Islet precursor cell (in vitro differentiated cells): ENCODE measurements at places on chromosomes 5 and 9.

GRCh38 chr5:32004404-32004803 lies 169.7 kb downstream of the GOLPH3 start:
- no peak for DNase-seq

DNA sequence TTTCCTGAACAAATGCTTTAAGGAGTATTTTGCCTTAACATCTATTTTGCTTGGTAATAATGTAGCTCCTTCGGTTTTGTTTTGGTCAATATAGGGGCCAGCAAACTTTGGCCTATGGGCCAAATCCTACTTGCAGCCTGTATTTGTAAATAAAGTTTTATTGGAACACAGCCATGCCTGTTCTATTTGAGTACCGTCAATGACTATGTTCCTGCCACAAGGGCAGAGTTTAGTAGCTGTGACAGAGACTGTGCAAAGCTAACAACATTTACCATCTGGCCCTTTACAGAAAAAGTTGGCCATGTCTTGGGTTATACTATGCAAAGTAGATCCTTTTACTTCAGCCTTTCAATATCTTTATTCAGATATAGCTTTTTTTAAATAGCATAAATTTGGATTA lies 113.4 kb downstream of the NR3C1 start:
- no peak for DNase-seq

DNA sequence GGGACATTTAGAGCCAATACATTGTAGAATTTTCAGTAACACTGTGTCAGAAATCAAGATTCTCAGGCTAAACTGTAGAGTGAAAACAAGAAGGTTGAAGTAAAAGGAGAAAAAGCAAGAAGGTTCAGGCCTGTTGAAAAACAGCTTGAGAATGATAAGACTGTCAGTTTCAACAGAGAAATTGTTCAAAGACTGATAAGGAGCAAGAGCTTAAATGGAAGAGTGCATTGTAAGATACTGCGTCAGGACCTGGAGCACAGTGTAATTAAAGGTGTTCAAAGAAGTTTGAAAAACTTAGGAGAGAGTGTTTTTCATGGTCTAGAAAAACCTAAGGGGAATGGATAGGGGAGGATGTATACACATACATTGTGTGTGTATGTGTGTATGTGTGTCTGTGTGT lies 408.3 kb downstream of the KDM4C start:
- no peak for DNase-seq

DNA sequence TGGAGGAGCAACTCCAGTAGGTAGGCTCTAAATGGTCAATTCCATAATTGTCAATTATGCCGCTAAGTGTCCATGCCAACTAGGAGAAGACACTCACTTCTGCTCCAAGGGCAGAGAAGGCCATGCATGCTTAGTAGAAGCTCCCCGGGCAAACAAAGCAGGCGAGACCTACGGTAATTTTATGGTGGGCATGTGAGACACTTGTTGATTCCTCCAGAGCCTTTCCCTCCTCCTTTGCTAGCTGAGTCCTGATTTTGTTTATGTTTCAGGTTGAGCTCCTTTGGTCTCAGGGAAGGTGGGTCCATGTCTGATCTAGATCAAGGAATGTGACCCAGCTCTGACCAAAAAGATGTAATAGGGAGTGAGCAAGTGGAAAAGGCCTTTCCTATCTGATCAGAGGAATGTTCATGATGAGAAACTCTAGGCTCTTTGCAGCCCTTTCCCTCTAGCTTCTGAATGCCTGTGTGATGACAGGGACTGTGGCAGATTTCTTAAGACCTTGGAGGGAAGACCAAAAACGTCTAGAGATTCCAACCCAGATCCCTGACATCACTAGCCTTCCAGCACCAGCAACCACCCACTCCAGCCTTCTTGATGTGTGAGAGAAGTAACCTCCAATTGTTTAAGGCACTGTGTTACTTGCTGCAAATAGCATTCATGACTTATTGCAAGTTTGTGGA lies 7.7 kb upstream of the CPEB4 start:
- DNase-seq: peak; percentile 85

DNA sequence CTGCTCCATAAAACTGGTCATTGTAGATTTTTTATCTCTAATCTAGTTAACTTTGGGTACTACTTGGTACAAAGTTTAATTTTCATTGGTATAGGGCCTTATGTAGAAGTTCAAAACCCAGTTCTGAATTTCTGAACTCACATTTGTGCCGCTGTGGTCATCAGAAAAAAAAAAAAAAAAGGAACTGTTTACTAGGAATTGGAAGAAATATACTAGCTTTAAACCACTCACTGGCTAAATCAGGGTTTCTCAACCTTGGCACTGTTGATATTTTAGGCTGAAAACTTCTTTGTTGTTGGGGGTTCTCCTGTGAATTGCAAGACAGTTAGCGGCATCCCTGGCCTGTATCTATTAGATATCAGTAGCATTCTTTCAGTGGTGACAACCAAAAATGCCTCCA lies 4.1 kb upstream of the ZFYVE16 start:
- no peak for DNase-seq

DNA sequence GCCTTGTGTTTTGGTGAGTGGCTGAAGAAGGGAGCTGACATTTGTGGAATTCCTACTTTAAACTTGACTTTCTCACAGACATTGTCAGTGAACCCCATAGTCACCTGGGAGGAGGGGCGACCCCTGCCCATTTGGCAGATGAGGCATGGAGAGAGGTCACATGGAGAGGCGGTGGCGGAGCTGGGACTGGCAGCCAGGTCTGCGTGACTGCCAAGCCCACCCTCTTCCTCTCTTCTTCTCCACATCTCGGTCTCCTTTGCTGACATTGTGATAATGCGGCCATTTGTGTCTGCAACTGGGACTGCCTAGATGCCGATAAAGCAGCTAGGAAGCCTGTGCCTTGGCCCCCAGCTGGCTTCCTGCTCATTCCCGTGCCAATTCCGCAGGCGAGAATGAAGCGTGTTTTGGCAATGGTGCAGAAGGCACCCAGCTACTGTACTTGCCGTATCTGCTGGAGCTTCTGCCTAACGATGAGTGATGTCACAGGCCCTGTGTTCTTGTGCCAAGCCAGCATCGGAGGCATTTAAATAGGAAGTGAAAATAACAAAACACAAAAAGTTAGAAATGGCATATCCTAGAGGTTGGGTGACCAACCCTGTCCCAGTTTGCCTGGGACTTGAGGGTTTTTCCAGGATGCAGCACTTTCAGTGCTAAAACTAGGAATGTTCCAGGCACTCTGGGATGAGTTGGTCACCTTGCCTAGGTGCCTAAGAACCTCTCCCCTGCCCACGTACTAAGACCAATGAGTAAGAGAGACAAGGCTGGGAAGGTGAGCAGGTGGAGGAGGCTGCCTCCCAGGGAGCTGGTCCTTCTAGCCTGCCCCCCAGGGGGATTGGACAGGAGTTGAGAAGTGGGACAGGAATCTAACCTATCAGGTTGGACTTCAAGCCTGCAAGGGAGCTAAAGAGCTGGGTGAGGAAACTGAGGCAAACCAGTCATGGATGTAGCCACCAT lies 23.6 kb downstream of the OLFML2A start:
- no peak for DNase-seq

DNA sequence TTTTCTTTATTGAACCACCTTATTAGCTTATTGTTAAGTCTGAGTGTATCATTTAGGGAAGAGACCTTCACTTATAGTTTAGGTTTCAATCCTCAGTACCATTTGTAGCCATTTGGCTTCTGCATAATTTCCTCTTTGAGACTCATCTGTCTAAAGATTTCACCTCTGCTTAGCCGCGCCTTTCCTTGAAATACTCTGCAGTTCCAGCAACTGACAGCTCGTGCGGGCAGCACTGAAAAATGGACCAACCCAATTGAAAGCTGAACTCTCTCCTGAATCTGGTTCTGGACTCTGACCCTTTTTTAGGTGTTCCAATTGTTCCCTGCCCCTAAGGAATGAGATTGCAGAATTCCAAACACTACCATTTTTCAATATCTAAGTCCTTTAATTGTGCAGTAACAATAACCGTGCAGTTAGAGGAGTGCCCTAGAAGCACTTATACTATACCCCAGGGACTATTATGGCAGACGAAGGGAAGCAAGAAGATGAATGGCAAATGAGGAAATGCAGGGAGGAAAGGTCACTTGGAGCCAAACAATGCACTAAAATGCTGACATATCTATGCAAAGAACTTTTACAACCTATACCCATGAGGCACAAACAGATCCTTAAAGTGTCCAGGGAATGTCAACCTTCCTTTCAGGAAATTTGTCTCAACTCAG lies 50.1 kb upstream of the PDE4D start:
- no peak for DNase-seq

DNA sequence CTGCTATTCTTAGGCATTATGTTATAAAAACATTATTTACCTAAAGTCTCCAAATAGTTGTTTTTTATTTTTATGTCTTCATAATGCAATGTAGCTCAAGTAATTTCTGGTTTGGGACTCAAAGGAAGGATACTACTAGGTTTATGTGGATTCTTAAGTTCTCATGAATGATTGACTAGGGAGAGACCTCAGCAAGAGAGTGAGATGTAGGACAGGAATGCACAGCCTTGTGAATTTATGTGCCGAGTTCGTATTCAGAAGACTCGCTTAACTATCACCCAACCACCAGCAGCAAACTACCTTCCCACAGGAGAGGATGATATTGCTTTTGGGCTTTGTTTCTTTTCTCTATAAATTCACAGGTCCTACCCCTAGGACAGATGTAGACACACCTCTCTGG lies 282.9 kb downstream of the ARHGEF28 start:
- DNase-seq: no peak

DNA sequence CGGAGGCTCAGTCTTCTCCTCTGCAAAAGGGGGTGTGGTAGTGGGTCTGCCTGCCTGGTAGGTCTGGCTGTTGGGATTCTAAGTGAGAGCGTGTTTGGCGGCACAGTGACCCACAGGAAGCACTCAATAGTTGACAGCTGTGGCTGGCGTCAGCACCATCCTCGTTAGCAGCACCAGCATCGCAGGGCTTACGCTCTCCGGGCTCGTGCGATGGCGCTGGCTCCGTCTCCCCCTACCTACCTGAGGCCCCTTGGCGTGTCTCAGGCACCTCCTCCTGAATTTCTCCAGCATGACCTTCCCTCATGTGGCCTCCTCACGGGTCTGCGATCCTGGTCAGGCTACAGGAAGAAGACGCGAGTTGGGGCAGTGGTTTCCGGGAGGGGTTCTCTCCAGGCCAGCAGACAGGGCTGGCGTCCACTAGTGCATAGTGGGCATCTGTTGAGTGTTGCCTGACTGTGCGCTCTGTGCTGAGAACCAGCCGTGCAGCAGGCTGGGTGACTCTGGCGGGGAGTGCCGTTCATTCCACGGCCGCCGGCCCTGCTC lies 66.9 kb downstream of the HMCN2 start:
- DNase-seq: no peak

GRCh38 chr9:99029083-99029645 lies 75.7 kb upstream of the TGFBR1 start:
- DNase-seq: peak; percentile 30

DNA sequence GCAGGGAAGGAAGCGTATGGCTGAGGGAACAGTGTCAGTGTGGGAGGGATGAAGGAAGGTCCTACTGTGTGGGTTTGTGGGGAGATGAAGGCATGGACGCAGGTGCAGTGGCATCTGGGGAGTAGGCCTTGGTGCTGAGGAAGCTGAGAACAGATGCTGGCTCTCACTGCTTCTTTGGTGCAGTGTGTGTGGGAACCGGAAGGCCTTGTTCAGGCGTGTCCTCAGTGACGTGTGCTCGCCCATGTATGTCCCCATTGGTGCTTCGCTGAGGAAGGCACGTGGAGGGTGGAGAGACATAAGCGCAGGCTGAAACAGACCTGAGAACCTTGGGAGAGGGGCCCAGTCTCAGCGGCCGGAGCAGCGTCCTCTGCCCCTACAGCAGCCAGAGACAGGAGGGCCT lies 18.7 kb downstream of the ADAMTS13 start:
- DNase-seq: no peak

- no peak for DNase-seq
Measured at GRCh38 chr5:80190960-80191359, 64.9 kb downstream of the SERINC5 start.

GRCh38 chr9:74557571-74557970 lies 60.4 kb downstream of the RORB start:
- DNase-seq: no peak

GRCh38 chr9:97675655-97676054 lies 21.5 kb downstream of the XPA start:
- DNase-seq: no peak

GRCh38 chr5:78765756-78766411 lies 117.3 kb upstream of the LHFPL2 start:
- DNase-seq: peak; percentile 83
